ENCODE measurements at places on chromosomes 16 and 17.

GRCh38 chr17:57986841-57987580, 1.0 kb downstream of the VEZF1 start:
- DNase-seq, result no peak

- DNase-seq, result no peak
Measured at GRCh38 chr16:53664724-53665345, 38.8 kb downstream of the RPGRIP1L start.

GRCh38 chr16:85296859-85297660, 184.8 kb upstream of the CIBAR2 start:
- DNase-seq, result peak; percentile 25

GRCh38 chr17:30905742-30906100, 317 bp downstream of the TEFM start:
- no peak for DNase-seq

GRCh38 chr16:49463529-49463928, 89.9 kb downstream of the C16orf78 start:
- peak; percentile 32 for DNase-seq

- no peak for DNase-seq
Measured at GRCh38 chr16:78788276-78788675, 688.8 kb downstream of the WWOX start.

GRCh38 chr17:18185391-18185790, 1.8 kb downstream of the ALKBH5 start:
- DNase-seq, result no peak

- no peak for DNase-seq
Measured at GRCh38 chr16:82864332-82865040, 237.7 kb downstream of the CDH13 start.

DNA sequence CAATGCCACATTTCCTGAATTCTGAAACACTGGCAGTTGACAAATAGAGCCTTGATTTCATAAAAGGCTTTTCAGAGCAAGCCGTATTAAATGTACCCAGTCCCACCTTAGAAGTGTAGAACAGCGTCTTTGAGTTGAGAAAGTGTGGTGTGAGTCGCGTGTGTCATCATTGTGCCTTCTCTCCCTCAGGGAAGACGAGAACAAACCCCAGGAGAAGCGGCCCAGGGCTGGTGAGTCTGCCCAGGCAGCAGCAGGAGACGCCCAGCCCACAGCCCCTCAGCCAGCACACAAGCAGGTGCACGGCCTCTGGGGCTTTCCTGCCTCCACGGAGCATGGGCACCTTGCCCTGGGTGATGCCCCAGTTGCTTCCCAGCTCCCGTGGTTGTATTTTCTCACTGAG, 34.0 kb downstream of the CIBAR2 start:
- DNase-seq, result no peak

GRCh38 chr17:22272363-22273146, 580.2 kb downstream of the KCNJ18 start:
- DNase-seq, result no peak

Data from COR-L47 (cell line).